Esophagus mucosa (tissue), 1 donor: ENCODE measurements at places on chromosomes 12 and 14. TPM values are rescaled to one million over a fixed set of nuclear protein-coding genes. Genes with fewer than 3 reads are reported as not detected.

DNA sequence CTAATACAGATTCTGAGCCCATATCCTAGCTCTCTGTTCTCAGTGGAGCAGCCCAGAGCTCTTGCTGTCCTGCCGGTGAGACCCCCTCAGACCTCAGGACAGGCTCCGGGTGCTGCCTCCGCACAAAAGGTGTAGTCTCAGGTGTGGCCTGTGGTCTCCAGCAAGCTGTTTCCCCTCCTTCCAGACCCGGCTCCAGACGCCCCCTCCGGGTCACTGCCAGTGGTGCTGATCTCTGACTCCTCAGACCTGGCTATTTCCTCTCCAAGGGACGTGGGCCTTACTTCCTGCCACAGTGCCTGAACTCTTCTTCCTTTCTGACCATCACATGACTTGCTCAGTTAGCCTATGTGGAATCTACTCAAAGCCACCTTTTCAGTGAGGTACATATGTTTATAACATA lies 337.5 kb downstream of the GLT1D1 start:
- ATAC-seq: no peak

GRCh38 chr12:108699955-108700563 lies 31.3 kb downstream of the CORO1C start:
- ATAC-seq: no peak

- no peak for ATAC-seq
These were observed 97.2 kb downstream of the PTPRR start for GRCh38 chr12:70823182-70823976.

Gene ADGRD1
- total RNA-seq: 2.5 TPM

Gene LBHD2
- total RNA-seq: not detected
